ENCODE measurements at places on chromosomes 12 and 14.
A peak's percentile ranks its signal among the peaks of the same experiment; 100 is the strongest.

DNA sequence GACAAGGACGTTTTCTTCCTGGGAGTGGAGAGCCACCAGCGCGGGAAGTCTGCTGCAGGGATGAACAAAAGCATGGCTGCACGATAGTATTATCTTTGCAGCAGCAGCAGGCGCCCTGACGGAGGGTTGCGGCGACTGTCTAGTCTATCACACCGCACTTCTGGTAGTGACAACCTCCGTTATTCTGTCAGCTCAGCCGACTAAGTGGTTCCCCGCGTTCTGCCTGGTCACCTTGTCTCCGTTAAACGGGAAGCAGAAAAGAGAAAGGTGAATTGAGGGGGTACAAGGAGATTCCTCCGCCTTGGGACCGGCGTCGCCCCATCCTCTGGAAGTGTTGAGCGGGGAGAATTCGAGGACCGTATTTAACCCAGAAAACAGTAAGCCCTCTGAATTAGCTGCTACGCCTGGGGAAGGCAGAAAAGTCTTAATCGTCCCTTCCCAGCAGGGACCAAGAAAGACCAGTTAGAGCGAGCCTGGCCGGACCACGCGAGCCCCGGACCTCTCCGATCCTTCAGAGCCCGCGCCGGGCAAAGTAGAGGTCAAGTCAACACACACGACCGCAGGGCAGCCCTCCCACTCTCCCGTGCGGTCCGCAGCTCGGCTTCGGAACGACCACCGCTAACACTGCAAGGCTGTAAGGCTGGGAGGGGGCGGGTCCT is 536 bp upstream of the DAAM1 start:
- peak; percentile 35 for DNase-seq

GRCh38 chr12:48933664-48934311 is 8.5 kb upstream of the FKBP11 start:
- DNase-seq: no peak

DNA sequence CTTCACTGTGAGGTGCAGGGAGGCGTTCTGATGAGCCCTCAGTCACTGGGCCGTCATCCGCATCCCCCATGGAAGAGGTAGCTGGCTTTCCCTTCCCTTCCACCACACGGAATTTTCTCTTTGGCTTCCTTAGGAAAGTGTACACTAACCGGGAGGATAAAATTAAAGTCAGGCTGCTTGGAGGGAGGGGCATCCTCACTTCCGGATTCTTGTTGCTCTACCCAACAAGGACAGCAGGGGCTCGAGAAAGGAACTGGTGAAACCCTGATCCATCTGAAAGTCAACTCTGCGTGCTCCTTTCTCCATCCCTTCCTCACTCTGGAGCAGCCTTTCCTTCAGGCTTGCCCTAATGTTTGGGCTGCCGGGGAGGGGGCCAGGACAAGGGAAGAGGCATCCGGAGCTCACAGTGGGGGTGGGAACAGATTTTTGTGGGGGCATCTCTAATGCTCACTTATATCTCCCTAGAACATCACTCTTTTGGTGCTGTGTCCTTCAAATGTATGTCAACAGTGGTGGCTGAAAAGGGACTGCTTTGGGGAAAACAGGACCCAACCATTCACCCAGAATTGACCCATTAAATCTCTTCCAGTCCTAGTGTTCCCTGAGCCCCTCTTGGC is 101.4 kb upstream of the FKBP4 start:
- DNase-seq: no peak

DNA sequence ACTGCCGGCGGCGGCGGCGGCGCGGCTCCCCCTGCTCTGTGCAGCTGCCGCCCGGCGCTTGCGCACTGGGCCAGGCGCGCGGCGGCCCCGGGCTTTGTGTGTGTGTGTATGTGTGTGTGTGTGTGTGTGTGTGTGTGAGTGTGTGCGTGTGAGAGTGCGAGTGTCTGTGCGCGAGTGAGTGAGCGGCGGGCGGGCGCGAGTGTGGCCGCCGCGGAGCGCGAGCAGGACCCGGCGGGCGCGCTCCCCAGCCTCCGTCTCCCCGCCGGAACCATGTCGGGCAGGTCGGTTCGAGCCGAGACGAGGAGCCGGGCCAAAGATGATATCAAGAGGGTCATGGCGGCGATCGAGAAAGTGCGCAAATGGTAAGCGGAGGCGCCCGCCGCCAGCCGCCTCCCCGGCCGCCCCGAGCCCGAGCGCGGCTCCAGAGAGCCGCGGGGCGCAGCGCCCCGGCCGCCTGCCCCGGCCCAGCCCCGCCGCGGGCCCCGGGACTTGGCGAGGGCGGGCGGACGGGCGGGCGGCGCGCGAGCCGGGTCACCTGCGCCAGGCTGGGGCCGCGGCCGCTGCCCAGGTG is at the start of gene BCL7A:
Gene BCL7A (plus strand): TSS at position 63 of the 571 bp plus-strand sequence. CDS start 208 bp downstream, at position 271.
- DNase-seq: peak; percentile 57

DNA sequence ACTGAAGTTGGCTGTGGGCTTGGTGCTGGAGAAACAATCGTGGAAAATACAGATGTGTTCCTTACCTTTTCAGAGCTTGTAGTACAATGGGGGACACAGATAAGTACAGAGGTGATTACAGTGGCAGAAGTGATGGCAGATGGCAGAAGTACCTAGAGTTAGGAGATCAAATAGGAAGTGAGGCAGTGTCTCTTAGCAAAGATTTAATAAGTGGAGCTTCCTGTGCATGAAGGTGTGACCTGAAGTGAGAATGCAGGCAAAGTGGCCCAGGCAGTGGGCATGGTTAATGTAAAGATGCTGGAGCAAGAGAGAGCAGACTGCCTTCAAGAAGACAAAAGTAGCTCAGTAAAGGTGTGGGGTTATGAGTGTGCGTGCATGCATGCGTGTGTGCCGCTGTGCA is 16.0 kb downstream of the LRRK2 start:
- no peak for DNase-seq

DNA sequence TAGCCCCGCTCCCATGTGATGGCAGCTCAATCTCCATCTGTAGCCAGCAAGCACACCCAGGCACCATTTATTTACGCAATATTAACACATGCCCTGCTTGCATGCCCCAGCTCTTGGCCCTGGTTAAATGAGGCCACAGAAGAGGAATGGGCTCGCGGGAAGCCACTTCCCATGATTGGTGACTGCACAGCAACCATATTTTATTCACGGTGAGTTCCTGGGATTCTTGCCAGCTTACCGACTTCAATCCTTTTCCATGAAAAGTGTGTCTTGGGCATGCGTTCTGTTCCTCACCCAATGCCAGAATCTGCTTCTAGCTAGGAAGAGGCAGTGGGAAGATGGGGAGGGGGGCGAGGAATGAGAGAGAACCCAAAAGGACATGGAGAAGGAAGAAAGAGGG is 54.7 kb downstream of the PITPNM2 start:
- DNase-seq: no peak

DNA sequence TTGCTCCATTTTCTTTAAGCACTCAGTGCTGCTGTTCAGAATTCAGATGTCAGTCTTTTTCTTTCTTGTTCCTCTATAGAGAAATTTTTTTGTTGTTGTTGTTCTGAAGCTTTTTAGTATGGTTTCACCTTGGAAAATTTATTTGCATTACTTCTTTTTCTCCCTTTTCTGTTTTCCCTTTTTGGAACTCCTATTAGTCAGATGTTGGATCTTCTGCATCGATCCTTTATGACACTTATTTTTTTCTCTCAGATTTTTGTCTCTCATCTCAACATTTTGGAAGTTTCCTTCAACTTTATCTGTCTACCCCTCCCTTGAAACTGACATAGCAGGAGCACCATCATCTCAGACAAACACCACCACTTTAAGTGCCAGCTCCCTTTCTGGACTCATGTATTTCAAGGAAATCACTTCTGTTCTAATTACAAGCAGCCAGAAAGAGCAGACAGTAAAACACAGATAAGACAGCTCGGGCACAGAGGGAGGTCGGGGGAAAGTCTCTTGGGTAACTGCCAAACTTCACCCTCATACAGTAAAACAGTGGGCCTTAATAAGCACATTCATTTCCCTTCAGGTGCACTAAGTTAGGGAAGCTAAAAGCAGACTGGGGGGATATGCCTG is 222.7 kb upstream of the PLXNC1 start:
- DNase-seq: no peak

DNA sequence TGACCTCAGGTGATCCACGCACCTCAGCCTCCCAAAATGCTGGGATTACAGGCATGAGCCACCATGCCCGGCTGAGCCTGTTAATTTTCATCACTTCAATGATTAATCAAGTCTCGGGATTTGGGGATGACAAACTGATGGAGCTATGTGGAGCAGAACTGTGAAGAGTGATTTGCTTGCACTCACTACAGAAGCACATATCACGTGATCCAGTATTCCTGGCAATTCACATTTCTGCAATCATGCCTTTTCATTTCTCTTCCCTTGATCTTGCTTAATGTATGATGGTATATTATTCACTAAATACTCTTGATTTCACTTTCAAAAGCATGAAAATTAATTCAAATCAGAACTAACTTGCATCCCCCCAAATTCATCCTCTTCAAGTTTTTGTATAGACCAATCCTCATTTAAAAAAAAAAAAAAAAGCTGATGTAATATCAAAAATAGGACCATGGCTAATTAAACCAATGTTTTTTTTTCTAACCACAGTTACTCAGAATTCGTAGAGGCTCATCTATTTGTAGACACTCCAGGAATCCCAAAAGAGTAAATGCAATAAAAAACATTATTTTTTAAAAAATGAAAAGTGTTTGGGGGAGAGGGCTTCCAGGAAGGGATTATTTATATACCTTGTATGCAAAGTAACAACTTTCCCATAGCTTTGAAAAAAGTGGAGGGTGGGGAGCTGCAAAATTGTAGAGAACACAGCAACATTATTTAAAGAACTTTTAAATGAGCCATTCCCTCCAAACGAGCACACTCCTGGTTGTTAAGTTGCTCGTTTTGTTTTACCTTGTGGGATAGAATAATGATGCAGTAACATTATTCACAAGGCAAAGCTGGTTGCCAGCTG is 7.0 kb upstream of the ATXN2 start:
- DNase-seq: no peak

- DNase-seq: no peak
Measured at GRCh38 chr14:22685467-22685866, 41.3 kb upstream of the OR6J1 start.

- DNase-seq: no peak
Measured at GRCh38 chr12:132170094-132170636, 25.9 kb downstream of the NOC4L start.

- no peak for DNase-seq
Measured at GRCh38 chr14:100575266-100575995, 11.8 kb downstream of the BEGAIN start.

DNA sequence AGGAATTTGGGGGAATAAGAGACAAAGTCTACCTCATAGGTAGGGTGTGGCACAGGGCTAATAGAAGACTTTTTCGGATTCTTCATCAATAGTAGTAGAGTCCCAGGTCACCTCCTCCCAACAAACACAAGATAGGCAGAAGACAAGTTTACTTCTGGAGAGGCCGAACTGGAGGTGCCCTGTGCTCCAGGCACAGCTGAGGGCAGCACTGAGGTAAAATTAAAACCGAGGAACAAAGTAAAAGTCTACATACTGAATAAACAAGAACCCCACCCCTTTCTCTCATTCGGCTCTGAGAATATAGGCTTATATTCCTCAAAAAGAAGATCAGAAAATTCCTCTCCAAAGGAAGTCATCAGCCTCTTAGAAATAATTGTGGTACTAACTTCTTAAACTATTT is 161.5 kb downstream of the SEC23A start:
- no peak for DNase-seq

- DNase-seq: peak; percentile 36
Measured at GRCh38 chr12:89351489-89352241, 636 bp downstream of the DUSP6 start.

DNA sequence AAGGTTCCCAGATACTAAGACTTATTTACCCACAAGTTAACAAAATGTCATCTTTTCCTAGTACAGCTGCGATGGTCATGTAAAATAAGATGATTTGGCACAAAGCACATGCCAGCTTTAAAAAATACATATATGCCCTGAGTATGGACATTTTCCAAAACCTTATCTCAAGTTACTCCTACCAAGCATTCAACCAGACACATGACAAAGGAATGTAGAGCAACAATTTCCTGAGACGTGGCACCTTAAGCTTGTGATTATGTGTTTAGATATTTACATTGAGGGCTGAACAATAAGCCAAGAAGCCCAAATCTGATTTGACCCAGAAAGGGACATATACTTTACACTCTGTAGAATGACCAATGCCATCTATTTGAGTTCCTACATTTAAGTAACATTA is 24.5 kb upstream of the OVCH1 start:
- no peak for DNase-seq

- DNase-seq: no peak
Measured at GRCh38 chr12:43789941-43790340, 16.2 kb downstream of the TWF1 start.

- DNase-seq: no peak
Measured at GRCh38 chr12:51076236-51076930, 7.0 kb downstream of the CSRNP2 start.

DNA sequence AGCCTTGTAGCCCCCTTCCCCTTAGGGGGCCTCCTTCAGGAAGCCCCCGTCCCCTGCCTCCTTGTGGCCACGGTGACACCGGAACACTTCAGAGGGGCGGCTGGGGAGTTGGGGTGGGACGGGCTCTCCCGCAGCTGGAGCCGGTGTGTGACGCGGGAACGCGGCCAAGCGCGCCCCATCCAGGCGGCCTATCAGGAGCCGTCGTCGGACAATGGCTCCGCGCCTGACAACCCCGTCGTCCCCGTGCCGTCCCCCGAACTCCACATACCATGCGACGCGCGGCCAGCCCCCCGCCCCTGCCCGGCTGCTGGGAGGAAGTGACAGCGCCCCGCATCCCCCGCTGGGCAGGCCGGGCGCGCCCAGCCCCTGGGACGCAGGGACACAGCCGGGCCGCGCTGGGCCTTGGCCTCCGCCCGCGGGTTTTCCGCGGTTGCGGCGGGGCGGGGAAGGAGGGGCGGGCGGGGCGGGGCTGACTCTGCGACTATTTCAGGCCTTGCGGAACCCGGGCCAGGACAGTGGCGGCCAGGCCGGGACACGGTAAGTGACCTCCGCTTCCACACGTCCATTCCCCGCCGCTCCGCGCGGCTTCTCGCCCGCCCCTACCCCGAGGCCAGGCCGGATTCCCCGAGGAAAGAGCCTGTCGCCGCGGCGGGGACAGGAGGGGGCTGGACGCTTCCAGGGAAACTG is at the start of gene TNFAIP2:
Gene TNFAIP2 (plus strand): TSS at position 515 of the 687 bp plus-strand sequence. CDS start 2,997 bp downstream, outside the sequence.
- peak; percentile 58 for DNase-seq

All from endothelial cell (in vitro differentiated cells).